ENCODE measurements at places on chromosomes 11 and 22.

DNA sequence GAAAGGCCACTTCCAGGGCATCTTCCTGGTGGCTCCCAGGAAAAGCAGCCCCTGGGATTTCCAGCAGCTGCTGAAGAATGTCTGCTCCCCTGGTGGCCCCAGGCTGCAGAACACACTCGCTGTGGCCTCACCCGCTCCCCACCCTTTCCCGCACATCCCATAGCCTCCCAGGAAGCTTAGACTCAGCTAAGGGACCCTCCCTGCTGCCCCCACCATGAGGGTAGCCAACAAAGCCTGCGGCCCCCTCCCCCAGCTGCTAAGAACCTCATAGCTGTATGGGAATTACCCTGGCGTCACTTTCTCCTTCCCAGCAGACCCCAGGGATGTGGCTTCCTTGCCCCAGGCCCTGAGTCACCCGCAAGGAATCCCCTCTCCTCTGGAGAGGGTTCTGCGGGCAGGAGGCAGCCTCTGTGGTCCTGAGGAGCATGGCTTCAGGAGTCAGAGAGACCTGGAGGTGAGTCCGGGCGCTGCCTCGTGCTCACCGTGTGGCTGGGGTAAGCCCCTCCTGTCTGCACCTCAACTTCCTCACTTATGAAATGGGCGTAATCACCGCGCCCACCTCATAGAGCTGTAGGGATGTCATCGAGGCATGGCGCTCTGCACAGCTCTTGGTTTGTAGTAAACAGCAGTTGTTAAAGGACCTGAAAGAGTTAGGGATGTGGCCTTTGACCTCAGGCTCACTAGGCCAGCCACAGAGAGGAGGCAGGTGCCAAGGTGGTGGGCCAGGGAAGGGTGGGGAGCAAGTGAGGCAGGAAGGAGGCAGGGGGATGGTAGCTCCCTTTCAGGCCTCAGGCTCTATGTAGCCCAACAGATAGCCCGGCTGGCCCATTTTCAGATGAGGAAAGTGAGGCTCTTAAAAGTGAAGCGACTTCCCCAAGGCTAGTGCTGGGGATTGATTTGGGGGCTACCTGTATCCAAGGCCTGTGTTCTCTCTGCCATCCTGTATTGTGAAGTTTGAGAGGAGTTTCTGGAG lies 71.2 kb downstream of the LRRC32 start:
- no peak for DNase-seq

DNA sequence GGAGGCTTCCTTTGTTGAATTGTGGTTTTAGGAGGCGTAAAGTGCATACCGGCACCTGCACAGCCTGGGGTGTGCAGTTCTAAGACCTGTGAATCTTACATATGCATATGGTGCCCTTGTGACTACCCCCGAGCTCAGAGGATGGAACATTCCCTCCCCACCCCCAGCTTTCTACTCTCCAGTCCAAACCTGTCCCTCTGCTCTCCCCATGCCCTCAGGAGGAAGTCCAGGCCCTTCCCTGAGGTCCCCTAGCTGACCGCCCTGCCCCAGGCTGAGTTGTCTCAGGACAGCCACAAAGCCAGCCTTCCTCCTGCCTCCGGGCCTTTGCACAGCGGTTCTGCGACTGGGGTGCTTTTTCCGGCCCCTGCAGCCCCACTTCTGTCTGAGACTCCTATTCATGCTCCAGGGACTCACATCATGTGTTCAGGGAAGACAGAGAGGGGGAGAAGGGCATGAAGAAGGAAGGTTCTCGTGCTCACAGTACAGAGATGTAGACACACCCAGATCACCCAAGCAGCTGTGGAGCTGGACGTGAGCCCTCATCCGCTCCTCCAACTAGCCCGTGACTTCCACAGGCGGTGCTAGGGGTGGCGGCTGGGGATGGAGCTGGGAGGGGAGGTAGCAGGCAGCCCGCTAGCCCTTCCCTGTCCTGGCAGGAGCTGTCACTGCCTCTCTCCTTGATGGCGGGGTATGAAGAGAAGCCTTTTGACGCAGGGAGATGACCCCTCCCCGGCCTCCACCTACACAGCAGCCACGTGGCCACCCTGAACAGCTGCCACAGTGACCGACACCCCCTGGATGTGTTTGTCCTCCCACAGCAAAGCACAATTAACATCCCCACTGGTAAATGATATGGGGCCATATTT lies 50.8 kb downstream of the FLRT1 start:
- DNase-seq, result no peak

DNA sequence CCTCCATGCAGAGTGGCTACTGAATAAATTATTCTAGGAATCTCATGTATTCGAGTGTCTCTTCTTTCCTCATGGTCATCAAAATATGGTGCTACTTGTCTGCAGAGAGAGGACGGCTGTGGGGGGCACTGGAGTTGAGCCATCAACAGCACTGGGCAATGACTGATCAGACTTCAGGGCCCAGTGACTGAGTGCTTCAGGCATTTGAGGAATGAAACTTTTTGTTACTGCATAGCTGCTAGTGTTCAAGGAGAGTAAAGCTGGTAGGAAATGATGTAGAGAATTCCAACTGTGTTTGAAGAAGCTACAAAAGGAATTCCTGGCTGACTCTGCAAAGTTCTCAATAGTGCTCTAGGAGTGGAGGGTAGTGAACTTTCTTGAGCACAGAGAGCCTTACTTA lies 277.7 kb downstream of the CADM1 start:
- no peak for DNase-seq

DNA sequence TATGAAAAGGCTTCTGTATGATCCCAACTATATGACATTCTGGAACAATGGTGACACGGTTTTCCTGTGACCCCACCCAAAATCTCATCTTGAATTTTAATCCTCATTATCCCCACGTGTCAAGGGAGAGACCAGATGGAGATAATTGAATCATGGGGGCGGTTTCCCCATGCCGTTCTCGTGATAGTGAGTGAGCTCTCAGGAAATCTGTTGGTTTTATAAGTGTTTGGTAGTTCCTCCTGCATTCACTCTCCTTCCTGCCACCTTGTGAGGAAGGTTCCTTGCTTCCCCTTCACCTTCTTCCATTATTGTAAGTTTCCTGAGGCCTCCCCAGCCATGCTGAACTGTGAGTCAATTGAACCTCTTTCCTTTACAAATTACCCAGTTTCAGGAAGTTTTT lies 53.1 kb upstream of the TSPAN18 start:
- no peak for DNase-seq

- no peak for DNase-seq
Measured at GRCh38 chr22:37627121-37627520, 12.3 kb upstream of the SH3BP1 start.

- DNase-seq, result peak; percentile 59
Measured at GRCh38 chr11:35138943-35139721, at the start of gene CD44. CD44 (plus strand) TSS chr11:35139171; CDS start chr11:35139304, 133 bp downstream.

- DNase-seq, result no peak
Measured at GRCh38 chr11:19185516-19186052, 16.2 kb downstream of the CSRP3 start.

- no peak for DNase-seq
Measured at GRCh38 chr11:130765951-130766649, 150.2 kb downstream of the SNX19 start.

- DNase-seq, result no peak
Measured at GRCh38 chr11:112321501-112322172, 61.0 kb upstream of the PLET1 start.

DNA sequence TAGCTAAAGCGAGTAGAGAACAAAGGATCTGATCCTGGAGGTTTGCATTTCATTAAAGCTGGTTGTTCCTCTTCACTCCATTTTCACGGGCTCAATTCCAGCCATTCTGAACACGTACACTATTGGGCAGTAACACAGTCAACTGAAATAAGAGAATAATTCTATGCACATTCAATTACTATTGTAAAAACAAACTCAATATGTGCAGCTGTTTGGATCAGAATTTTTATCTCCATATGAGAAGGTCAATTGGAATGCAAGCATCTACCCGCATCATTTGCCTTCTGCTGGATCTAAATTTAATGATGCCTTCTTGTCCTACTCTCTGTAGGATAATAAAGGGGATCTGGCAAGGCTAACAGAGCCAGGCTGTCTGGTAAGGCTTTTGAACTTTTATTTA lies 562.8 kb upstream of the CCDC179 start:
- DNase-seq, result no peak

DNA sequence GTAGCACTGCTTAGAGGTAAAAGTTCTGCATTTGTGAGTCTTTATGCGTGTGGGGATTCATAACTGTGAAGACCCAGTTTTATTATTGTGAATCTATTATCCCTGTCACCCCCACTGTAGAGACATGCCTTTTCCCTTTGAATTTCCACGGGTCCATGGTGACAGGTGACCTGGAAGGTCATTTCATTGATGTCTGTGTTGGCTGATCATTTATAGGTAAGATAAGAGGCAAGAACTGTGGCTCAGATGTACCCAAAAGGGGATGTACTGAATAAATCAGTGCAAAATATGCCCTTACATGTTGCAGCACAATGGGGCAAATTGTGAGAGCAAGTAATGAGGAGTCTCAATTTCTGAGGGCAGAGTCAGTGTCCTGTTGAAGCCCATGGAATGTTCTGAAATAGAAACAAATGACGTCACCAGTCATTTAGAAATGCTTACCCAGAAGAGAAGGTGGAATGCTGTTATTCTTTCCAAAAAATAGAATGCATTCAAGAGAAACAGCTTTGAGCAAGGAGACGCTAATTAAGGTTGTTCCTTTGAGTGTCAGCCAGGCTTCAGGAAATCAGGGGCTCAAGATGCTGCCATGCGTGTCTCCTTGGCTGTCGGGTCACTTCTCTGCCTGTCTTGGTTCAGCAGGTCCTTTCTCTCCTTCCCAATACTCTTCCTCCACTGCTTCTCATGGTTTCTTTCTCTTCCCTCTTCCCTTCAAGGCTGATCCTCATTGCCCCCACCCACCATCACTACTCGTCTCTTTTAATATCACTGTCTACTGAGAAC lies 118.7 kb upstream of the E2F8 start:
- no peak for DNase-seq

DNA sequence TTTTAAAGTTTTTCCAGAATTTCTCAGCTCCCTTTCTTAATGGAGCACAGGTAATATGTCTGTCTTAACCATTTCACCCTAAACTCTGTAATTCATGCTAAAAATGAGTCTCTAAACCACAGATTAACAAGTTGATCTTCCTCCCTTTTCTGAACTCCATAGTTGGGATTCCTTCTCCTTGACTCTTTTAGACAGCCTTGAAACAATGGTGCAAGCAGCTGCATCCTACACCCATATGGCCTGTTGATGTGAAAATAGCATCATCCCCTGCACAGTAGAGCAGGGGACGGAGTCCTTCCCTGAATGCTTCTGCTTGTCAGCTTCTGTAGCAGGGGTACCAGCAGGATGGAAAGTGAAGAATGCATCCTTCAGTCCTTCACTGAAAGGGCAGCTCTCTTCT lies 192.8 kb upstream of the SORL1-AS1 start:
- no peak for DNase-seq

- no peak for DNase-seq
Measured at GRCh38 chr22:23579870-23580575, at the start of gene IGLL1. IGLL1 (minus strand) TSS chr22:23580290; CDS start chr22:23580190, 100 bp downstream.

DNA sequence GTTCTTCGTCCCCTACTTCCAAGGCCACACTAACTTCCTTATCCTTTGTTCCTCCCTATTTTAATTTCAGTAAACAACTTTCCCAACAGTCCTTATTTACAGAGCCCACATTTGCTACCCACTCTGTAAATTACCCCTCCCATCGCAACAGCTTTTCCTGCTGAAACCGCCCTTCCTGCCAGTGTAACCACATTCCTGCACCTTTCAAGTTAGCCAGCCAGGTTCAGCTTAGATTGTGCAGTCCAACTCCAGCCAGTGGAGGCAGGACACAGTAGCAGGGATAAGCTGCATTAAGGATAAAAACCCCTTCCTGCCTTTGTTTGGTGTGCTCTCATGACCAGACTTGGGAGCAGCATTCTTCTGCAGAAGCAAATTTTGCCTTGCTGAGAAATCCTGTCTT lies 768.3 kb upstream of the ARHGAP42 start:
- no peak for DNase-seq

DNA sequence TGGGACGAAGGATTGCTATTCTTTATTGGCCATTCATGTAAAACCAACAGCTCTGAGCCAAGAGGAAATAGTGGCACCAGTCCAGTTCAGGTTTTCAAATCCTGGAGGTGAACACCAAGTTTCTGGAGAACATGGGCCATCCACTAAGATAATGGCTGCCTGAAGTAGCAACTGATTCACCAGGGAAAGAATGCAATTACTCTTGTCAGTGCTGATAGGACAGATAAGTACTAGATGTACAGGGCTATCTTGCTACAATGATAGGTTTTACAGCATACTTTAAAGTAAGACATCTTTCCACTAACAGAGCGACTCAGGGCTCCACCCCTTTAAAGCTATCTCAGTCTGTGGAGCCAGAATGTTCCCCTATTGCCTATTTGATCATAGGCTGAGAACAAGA lies 36.8 kb upstream of the APOA1 start:
- no peak for DNase-seq

DNA sequence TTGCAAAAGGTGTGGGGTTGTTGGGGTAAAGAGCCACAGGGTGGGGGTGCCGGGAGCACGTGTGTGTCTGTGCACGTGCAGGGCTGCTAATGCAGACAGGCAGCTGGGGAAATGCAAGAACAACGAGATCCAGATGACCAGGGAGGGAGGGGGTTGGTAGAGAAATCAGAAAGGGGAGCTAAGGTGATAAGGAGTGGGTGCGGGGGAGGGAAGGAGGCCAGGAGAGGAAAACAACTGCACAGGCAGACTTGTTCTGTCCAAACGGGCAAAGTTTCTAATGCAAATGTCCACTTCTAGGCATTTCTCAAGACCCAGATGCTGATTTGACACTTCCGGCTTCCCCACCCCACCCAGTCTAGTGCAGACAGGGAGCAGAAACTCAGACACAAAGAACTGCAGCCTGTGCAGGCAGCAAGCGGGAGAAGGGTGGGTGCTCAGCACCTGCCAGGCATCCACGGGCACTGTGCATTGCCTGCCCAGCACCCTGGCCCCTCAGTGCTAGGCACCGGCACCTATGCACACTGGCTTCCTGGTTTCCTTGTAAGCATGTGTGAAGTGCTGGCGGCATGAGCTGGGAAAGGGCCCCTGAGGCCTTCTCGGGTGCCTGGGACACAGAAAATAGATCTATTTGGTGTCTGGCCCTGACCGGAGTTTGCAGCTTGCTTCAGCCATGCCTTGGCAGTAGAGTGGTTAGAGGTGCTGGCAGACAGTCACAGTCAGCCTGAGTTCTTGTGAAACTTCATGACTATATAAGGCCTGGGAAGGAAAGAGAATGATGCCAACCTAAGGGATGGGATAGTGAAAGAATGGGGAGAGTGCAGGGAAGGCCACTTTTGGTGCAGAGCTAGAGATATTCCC lies 220.1 kb upstream of the SORL1-AS1 start:
- no peak for DNase-seq
